ENCODE measurements at places on chromosomes 13 and 19. TPM values are rescaled to one million over a fixed set of nuclear protein-coding genes. Genes with fewer than 3 reads are reported as not detected.

DNA sequence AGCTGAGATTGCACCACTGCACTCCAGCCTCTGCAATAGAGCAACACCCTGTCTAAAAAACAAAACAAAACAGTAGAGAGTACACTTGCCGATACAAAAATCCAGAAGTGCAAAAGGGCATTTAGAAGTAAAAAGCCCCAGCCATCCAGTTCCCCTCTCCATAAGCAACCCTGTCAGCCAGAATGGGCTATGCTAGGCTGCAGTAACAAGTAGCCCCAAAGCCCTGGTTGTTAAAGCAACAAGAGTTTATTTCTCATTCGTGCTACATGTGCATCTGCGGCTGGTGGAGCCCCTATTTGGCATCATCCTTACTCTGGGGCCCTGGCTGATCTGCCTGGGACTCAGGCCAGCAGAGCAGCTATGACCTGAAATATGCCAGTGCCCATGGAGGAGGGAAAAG is 16.9 kb upstream of the UBE2S start:
- DNase-seq: no peak

Gene CAPN12
- total RNA-seq: 0.77 TPM

Gene PLPPR2
- total RNA-seq: 28.3 TPM

DNA sequence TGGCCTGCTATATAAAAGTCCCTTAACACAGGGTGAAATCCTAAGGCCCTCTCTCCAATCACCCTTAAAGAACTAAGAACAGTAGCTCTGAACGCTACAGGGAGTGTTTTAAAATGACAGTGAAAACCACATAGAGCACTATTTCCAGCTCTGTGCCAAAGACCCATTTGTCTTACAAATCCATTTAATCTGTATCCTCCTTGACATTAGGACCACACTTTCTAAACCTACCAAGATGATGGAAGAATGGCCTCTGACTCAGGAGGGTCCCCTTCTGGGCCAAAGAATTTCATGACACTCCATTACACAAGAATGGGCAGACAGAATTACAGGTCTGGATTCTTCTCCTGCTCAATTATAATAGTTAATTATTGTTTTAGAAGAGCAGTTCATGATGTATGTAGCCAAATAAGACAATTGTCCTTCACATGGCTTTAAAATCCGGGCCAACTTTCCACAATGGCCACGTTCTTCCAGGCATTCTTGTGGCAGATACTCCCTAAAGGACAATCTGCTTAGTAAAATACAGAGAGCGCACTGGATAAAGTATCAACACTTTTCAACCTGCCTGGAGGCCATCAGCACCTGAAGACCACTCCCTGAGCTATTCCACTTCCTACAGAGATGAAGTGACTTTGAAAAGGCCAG is 61.0 kb downstream of the STK24 start:
- no peak for DNase-seq

Gene HSH2D
- 0.16 TPM for total RNA-seq

Gene FCHO1
- 1.5 TPM for total RNA-seq

Gene SCN1B
- total RNA-seq: 163 TPM

DNA sequence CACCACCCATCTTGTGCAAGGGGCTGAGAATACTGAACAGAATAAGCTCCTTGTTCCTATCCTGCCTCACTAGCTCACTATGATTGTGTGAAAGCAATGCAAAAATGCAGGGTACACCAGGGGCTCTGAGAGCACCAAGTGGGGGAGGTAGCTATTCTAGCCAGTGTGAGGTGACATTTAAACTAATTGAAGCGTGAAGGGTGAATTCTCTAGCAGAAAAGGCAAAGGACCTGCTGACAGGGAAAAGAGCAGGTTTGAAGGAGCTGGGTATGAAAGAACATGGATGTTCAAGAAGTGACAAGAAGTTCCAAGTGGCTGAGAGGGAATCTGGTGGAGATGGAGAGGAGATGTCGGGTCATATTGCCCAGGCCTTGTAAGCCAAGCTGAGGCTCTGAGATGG is 64.2 kb downstream of the SIAH3 start:
- no peak for DNase-seq

Gene FGF21
- total RNA-seq: not detected

GRCh38 chr19:30887042-30887441 is 462.2 kb downstream of the TSHZ3 start:
- DNase-seq: no peak

GRCh38 chr19:50803633-50804419 is 13.6 kb downstream of the ACP4 start:
- no peak for DNase-seq

DNA sequence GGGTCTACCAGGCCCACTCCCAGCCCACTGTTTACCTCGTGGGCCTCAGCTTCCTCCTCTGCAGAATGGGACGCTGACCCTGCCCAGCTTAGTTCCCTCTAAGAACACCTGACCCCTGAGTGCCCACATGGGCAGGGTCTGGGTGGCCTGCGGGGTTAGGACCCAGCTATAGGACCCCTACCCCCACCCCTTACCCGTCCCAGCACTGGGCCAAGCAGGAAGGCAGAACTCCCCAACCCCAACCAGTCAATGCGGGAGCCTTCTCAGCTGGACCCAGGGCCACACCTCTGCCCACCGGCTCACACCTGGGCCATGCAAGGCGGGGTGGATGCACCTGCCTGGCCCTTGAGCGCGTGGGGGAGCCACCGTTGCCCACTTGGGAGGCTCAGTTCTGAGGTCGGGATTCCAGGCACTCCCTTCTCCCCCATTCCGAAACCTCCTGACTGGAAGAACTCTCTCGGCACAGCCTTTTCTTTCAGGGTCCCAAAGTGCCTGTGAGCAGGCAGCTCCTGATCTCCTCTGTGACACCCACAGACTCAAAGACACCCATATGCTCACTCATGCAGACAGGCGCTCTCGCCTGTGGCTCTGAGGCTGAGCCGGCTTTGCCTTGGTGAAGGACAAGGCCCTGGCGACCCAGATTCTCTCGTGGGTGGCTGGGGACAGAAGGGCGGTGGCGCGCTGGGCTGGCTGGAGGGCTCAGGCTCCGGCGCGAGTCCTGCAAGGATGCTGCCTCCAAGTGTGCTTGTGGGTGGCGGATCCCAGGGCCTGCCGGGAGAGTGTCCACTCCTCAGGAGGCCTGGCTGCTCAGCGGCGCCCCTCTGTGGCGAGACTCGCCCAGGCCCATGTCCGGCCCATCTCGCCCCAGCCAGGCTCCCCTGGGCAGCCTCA is 27.9 kb upstream of the PARP4 start:
- DNase-seq: no peak

DNA sequence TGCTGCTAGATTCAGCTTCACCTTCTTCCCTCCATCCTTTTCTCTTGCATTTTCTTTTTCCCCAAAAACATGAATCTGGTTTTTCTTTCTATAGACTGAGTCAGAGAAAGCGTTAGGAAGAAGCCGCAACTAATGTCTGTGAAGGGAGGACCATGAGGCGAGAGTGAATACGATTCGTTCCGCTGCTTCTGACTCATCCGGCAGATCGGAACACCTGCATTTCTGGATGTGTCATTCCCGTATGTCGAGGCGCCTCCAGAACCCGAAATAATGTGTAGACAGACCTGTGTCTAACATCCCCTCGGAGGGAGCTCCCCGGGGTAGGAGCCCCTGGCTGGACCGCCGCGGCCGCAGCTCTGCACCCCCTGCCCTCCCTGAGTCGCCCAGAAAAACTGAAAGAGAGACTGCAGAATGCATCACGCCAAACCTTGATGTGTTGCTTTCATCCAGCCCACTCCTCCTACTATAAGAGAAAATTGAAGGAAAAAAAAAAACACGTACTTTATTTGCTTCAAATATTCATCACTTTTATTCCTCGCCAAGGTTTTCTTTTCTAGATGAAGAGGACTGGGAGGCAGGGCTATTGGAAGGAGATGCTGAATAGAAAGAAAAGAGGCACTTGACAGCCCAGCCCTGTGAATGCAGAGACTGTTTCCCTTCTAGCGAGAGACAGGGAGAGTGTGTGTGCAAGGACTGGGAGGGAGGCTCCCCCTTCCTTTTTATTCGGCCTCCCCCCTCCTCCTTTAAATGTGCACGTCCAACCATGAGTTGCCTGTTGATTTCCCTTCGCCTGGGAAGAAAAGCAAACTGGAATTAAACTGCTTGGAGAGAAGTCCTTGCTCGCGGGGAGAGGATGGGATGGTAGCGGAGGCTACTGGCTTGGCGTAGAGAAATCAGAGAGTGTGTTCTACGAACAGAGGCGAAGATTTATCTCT is 616 bp upstream of the PCDH17 start:
- no peak for DNase-seq

Gene WDR87
- total RNA-seq: not detected

GRCh38 chr13:73531014-73531413 is 472.2 kb downstream of the KLF5 start:
- no peak for DNase-seq

- no peak for DNase-seq
These were observed 12.8 kb downstream of the ZNF791 start for GRCh38 chr19:12623361-12624031.

Gene ZNF135
- total RNA-seq: 3.4 TPM

Gene ZSCAN4
- 0.13 TPM for total RNA-seq
